ENCODE measurements at places on chromosomes 4 and X. TPM values are rescaled to one million over a fixed set of nuclear protein-coding genes. Genes with fewer than 3 reads are reported as not detected.
A peak's percentile ranks its signal among the peaks of the same experiment; 100 is the strongest.

DNA sequence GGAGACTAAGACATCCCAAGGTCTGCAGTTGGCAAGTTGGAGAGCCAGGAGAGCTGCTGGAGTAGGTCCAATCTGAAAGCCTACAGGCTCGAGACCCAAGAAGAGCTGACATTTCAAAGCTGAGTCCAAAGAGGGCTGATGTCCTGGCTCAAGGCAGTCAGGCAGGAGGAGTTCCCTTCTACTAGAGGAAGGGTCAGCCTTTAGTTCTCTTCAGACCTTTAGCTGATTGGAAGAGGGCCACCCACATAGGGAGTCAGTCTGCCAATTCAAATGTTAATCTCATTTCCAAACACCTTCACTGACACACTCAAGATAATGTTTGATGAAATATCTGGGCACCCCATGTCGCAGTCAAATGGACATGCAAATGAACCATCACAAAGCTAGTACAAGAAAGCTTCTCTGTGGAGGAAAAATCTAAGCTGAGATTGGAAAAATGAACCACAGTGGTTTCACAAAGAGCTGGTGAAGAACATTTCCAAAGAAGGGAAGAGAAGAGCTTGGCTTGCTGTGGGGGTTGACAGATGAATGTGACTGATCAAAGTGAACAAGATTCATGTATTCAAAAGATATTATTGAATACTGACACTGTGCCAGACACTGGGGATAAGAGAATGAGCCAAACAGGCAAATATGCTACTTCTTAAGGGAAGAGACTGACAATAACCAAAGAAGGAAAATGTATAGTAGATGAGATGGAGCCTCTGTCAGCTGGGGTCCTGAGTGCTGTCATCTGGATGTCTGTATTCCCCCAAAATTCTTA lies 61.2 kb downstream of the STK32B start:
- DNase-seq, result no peak

DNA sequence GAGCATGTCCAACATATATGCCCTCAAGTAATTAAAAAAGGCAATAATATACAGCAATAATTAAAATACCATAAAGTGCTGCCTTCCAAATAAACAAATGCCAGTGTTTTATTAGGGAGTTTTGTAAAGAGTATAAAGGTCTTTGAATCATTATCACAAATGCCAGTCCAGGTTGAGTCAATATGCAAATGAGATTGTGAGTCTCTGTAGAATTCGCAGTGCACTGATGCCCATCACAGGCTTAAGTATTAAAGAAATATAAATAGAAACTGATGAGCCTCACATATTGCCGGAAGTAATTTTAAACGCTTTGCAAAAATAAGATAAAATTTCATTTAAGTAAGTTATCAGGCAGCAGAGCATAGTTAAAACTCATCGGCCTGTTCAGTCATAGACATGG lies 205.0 kb upstream of the TECRL start:
- no peak for DNase-seq

GRCh38 chr4:185713272-185713671 lies 98.7 kb downstream of the SORBS2 start:
- peak; percentile 69 for DNase-seq

GRCh38 chr4:1092983-1093361 lies 20.4 kb downstream of the RNF212 start:
- DNase-seq, result no peak

- DNase-seq, result no peak
Observed at GRCh38 chrX:19372547-19373331, 29.0 kb downstream of the PDHA1 start.

GRCh38 chr4:161555689-161556660 lies 607.8 kb downstream of the FSTL5 start:
- peak; percentile 32 for DNase-seq

- no peak for DNase-seq
Observed at GRCh38 chr4:36609661-36610060, 328.2 kb downstream of the DTHD1 start.

DNA sequence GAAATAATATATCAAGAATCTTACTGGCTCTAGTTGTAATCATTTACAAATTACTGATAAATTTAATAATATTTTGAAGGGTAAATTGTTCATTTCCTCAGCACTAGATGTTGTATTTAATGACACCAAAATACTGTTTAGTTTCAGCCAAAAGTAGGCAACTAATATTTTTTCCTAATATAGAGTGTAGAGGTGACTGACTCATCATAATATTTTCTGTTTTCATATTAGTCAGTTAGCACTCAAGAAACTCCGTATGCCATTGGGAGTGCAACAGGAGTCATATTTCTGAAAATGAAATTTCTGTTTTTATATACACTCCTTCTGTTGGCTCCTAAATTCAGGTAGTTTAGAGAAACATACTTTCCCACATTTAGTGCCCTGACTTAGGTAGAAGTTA lies 36.6 kb upstream of the PTPN13 start:
- no peak for DNase-seq

GRCh38 chrX:145729635-145730034 lies 88.0 kb upstream of the SLITRK2 start:
- DNase-seq, result peak; percentile 81

GRCh38 chr4:71369536-71369935 lies 30.7 kb downstream of the SLC4A4 start:
- DNase-seq, result no peak

DNA sequence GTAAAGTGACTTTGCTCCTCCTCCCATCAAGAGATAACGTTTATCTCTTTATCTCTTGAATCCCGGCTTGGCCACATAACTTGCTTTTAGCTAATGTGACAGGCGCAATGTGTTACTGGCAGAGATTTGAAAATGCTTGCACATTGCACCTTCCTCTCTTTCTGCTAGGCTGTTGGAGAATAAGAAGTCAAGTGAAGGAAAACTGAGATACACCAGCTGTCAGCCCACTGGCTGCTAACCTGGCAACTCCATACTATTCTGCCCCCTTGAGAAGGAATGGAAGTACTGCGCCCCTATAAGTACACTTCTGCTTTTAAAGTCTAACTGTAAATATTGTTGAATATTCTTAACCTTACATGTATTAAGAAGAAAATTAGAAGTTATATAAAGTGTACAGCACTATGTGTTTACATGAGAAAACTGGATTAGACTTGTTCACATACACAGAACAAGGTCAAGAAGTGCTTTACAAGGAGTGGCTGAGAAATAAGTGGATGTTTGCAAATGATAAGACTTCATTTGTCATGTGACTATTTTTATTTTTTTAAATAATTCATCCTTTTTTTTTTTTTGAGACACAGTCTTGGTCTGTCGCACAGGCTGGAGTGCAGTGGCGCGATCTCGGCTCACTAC lies 424.5 kb upstream of the CTSO start:
- peak; percentile 1 for DNase-seq

DNA sequence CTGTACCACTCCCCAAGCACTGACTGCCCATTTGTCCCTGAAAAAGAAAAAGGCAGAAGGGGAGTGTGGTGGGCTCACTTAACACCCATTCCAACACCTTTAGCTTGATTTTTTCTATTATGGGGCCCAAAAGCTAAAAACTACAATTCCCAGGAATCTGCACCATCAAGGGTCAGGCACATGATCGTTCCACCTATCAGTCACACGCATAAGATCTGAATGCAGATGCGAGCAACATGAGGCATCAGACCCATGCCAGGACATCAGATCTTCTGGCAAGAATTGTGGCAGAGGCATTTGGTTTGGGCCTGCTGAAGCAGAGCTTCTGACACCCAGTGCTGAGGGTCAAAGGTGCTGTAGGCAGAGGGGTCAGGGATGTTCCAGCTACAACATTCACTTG lies 595.9 kb downstream of the BCOR start:
- DNase-seq, result no peak

DNA sequence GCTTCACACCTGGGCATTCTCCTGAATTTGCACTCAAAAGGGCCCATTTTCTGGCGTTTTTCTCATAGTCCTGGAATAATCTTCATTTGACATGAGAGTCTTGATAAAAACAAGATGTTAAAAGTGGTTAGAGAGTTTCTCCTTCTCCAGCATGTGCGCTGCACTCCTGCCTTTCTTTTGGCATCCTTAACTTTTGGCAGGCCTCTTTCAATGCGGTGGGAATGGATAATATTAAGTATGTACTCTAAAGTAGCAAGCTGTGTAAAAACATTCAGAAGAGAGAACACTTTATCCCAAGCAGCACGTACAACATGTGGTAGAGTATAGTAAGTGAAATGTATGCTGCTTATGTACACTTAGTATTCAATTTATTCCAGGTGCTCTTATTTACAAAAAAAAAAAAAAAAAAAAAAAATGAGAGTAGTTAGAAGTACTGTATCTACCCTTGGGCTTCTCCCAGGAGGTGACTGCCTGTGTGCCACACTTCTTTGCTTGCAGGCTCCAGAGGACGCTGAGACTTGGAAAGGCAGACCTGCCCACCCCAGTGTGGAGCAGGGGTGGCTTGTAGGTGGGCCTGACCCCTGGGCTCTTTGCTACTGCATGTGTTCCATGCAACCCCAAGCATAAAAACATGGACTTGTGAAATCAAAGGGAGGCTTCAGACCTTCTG lies 3.9 kb downstream of the FGF2 start:
- DNase-seq, result no peak

GRCh38 chrX:101219864-101220346 lies 319 bp downstream of the DRP2 start:
- DNase-seq, result peak; percentile 69

- peak; percentile 57 for DNase-seq
Observed at GRCh38 chr4:38856524-38857337, at the start of gene TLR6. Gene TLR6 (minus strand): TSS chr4:38856817. CDS start chr4:38829473, 27,344 bp downstream.

- DNase-seq, result no peak
Observed at GRCh38 chr4:123836851-123837595, 440.4 kb downstream of the SPRY1 start.

GRCh38 chr4:152528060-152528459 lies 7.8 kb downstream of the FBXW7 start:
- no peak for DNase-seq

HPSE gene
- 4.0 TPM for total RNA-seq

PAGE2B gene
- total RNA-seq, result 0.37 TPM

CT45A5 gene
- total RNA-seq, result 4.1 TPM

CENPC gene
- 8.6 TPM for total RNA-seq

FRYL gene
- 34.5 TPM for total RNA-seq

PCDH18 gene
- total RNA-seq, result 1.3 TPM

CMC4 gene
- 12.5 TPM for total RNA-seq
